ENCODE measurements at places on chromosomes 5 and 9. TPM values are rescaled to one million over a fixed set of nuclear protein-coding genes. Genes with fewer than 3 reads are reported as not detected.

GRCh38 chr9:114928136-114928535 is 2.3 kb downstream of the TNFSF8 start:
- no peak for DNase-seq

- DNase-seq = no peak
Observed at GRCh38 chr5:176413255-176413565, 3.1 kb downstream of the CLTB start.

ARL14EPL gene
- not detected for polyA plus RNA-seq

DNA sequence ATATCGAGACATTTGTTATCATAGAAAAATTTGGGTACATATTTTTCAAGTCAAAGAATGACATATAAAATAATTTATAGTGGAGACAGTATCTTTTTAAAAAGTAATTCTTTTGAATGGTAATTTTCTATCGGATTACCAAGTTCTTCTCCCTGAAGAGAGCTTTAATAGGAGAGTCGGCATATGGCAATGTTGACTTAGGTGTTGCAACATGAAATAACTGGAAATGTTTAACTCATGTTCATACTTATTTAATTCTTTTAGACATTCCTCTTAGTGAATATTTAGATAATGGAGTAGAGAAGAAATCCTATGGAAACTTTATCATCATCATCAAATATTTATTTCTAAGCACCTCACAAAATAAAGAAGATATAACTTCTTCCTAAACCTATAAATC is 118.2 kb upstream of the CTNND2 start:
- DNase-seq = no peak

GRCh38 chr5:89826938-89827337 is 582.6 kb downstream of the CETN3 start:
- DNase-seq = no peak

DNA sequence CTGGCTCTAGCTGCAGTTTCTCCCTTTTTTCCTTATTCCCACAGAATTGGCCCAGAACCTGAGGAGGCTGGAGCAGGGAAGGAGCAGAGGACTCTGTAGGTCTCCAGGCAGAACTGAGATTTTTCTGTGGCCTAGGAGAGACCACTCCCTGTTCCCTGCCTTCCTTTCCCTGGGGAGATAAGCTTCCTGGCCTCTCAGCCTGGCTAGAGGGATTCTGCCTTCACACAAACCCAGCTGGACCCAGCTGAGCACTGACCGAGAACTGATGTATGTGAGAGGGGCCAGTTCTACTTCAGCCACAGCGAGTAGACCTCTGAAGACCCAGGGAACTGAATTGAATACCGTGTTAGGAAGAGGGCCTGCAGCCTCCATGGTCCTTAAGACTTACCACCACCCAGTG is 48.0 kb downstream of the RUSC2 start:
- DNase-seq = no peak

DNA sequence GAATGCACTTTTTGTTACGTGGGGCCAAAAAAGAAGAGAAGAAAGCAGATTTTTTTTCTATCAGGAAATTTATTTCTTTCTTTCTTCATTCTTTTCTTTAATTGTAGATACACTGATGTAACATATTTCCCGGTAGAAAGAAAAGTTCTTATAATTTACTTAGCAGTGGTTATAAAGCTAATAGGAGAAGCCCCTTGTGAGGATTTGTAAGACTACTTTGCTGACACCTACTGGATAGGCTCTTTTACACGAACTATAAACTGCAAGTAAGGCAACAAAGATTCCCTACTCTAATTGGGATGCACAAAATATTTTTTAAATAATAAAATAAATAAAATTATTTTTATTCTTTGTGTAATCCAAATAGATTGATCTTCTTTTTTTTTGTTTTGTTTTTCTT is 284.4 kb downstream of the DNAH5 start:
- DNase-seq = no peak

DNA sequence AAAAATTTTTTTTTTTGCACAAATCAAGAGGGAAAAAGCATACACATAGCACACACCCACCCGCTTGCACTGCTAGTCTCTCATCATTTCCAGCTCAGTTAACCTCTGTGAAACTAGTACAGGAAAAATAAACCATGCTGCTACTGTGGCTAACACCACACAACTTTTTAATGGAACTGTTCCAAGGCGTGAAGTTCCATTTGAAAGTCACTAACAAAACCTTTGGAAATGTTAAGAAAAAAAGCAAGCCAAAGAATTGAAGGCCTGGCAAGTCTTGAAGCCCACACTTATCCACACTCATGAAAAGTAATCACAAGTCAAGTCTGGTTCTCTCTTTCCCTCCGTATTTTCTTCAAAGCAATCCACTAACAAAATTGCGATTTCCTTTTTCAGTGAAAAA is 116.3 kb downstream of the FANCC start:
- no peak for DNase-seq

EPB41L4B gene
- 13.7 TPM for polyA plus RNA-seq

- no peak for DNase-seq
Observed at GRCh38 chr9:4739587-4740387, 1.2 kb downstream of the AK3 start.

IFNE gene
- 3.9 TPM for polyA plus RNA-seq

PCDHB14 gene
- 0.13 TPM for polyA plus RNA-seq

DNA sequence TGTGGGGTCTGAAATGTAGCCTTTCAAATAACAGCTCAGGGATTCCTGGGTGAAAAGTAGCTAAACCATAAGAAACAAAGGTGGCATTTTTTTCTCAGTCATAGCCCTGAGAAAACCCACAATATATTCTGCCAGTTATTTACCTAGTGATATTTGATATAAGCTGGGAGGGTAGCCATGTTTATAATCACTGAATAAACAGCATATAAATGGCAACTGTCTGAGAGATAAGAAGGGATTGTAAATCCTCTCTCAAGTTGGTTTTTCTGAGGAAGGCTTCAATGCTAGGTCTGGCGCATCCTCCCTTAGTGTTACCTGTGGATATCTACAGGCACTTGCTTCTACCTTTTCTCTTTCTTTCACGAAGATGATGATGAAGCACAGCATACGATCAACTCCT is 1080.5 kb upstream of the DMAC1 start:
- DNase-seq = no peak

GRCh38 chr9:91162311-91162710 is 199.4 kb downstream of the AUH start:
- DNase-seq = no peak

HRCT1 gene
- not detected for polyA plus RNA-seq

RIMOC1 gene
- polyA plus RNA-seq = 16.8 TPM

GRCh38 chr5:175098301-175098700 is 345.7 kb downstream of the DRD1 start:
- no peak for DNase-seq

PHYKPL gene
- polyA plus RNA-seq = 27.6 TPM

ZDHHC11 gene
- 0.62 TPM for polyA plus RNA-seq

- DNase-seq = no peak
Observed at GRCh38 chr9:80447876-80448275, 876.1 kb downstream of the TLE4 start.

DNA sequence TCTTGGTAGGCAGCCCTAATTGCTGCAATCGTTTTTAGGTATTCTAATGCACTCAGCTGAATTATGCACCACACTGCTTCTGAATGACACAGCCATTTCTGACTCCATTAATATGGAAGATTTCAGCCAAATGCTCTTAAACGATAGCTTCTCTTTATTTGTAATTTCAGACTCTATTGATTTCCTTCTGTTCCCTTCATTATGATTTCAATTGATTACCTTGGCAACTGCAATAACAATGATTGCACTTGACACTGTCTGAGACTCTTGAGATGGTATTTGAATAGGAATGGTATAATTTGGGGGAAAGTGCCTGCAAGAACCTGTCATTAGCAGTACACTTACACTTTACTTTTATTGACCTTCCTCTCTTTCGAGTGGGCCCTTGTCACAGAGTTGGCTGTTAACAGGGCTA is 296.1 kb upstream of the DMAC1 start:
- DNase-seq = no peak

GRCh38 chr5:9604416-9604815 is 25.7 kb downstream of the TAS2R1 start:
- no peak for DNase-seq

GRCh38 chr5:139256820-139257219 is 36.7 kb upstream of the MATR3 start:
- DNase-seq = no peak

- no peak for DNase-seq
Observed at GRCh38 chr5:58446024-58446423, 13.9 kb downstream of the PLK2 start.

DNA sequence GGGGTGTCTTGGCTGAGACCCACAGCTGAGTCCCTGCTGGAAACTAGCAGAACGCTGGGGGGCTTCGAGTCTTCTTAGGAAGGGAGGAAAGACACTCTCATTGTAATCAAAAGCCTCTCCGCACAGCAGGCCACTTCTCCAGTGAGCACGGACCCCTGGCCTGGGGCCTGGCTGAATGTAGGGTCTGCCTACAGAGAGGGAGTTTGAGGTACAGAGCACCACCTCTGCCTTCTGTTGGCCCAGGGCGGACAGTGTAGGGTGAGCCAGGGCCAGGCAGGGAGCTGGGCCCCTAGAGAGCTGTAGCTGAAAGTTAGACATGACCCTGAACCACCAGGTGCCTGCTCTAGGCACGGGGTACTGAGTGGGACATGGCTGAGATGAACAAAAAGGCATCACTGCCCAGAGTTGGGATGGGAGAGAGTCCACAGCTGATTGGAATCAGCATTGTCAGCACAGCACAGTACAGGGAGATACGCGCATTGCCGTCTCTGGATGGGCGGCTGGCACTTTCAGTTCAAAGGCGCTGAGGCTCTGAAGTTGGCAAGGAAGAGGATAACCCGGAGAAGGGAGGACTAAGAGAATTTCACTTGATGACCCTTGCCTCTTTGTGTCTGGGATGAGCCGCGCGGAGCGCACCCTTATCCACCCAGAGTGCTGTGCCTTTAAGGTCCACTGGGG is 363 bp upstream of the SLC25A48 start:
- DNase-seq = no peak

TICAM2 gene
- polyA plus RNA-seq = 0.06 TPM

- DNase-seq = no peak
Observed at GRCh38 chr9:82115900-82116299, 127.3 kb downstream of the SPATA31D1 start.

- DNase-seq = no peak
Observed at GRCh38 chr9:113454914-113455761, 8.4 kb upstream of the RGS3 start.

DNA sequence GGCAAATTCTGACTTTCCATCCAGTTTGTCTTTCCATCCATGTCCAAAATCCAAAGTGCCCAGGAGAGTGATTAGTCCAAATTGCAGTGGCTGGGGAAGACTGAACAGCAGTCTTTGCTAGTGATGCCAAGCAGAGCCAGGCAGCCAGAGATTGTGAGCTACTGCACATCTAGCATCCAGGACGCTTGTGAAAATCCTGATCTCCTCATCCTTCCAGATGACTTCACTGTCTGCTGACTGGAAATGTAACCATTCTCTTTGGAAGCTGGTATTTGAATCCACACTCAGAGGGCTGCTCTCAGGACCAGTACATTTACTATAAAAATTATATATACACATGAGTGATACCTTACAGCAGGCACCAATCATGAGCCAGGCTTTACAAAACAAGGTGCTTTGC is 49.6 kb downstream of the MACROH2A1 start:
- no peak for DNase-seq

WNT8A gene
- not detected for polyA plus RNA-seq

GARIN3 gene
- not detected for polyA plus RNA-seq

RELL2 gene
- polyA plus RNA-seq = 11.1 TPM

HMHB1 gene
- not detected for polyA plus RNA-seq

DNA sequence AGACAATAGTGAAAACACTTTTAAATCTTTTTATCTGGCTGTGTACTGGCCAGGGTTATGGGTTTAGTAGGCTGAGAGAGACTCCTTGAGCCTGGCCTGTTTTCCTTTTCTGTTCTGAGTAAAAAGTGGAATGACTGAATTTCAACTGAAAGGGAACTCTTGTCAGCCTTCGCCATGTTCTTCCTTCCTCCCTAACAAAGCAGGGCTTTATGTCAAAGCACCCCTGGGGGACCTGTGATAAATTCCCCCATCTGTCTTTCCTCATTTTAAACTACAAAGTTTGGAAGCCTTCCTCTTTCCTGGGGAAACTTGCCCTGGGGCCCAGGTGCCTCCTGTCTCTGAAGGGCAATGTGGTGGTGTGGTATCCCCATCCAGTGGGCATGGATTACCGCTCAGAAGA is 29.7 kb downstream of the LARP1 start:
- no peak for DNase-seq

INSYN2B gene
- 0.73 TPM for polyA plus RNA-seq

IRF1 gene
- 6.2 TPM for polyA plus RNA-seq

DNA sequence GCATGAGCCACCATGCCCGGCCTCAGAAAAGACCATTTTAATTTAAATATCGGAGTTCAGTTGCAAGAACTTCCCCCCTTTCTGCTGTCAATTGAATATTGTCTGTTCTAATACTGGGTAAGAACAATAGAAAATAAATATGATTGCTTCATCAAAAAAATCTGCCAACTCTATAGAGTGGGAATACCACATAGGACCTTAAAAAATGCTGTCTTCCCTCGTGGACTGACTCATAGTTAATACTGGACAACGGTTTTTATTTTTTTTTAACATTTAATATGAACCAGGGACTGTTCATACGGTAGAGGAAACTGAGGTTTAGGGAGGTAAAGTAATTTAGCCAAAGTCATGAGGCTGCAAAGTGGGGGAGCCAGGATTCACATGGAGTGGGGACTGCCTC is 9.7 kb downstream of the ZNF462 start:
- no peak for DNase-seq

SPINK5 gene
- 16.6 TPM for polyA plus RNA-seq

FAM81B gene
- not detected for polyA plus RNA-seq

GRCh38 chr5:178231539-178232123 is 971 bp downstream of the PHYKPL start:
- DNase-seq = no peak

- DNase-seq = no peak
Observed at GRCh38 chr9:114905170-114905940, 25.0 kb downstream of the TNFSF8 start.

GRCh38 chr5:171427318-171428167 is 8.1 kb downstream of the FGF18 start:
- no peak for DNase-seq

DNA sequence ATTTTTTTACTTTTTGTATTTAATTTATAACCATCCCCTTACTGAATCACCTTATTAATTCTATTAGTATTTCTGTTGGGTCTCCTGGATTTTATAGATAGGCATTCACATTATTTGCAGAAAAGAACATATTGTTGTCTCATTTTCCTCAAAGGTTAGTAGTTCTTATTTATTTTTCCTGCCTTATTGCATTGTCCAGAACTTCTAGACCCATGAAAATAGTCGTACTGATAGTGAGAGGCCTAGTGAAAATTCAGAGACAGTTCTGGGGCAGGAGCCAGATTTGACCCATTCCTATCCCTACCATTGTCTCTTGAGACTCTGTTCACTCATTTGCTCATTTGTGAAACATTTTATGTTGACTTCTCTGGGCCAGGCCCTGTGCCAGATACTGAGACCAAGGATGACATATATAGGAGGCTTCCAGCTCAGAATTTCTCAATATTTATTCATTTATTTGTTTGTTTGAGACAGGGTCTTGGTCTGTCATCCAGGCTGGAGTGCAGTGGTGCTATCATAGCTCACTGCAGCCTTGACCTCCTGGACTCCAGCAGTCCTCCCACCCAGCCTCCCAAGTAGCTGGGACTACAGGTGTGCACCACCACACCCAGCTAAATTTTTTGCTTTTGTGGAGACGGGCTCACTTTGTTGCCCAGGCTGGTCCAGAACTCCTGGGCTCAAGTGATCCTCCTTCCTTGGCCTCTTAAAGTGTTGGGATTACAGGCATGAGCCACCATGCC is 34.7 kb downstream of the COL27A1 start:
- DNase-seq = no peak

SH3TC2 gene
- 18.9 TPM for polyA plus RNA-seq

PCDHAC2 gene
- 1.2 TPM for polyA plus RNA-seq

GRCh38 chr5:68180121-68181038 is 35.2 kb upstream of the PIK3R1 start:
- DNase-seq = no peak

SLC6A18 gene
- not detected for polyA plus RNA-seq

Data from keratinocyte (primary cell).